ENCODE measurements at places on chromosomes 7 and 10. TPM values are rescaled to one million over a fixed set of nuclear protein-coding genes. Genes with fewer than 3 reads are reported as not detected.

DNA sequence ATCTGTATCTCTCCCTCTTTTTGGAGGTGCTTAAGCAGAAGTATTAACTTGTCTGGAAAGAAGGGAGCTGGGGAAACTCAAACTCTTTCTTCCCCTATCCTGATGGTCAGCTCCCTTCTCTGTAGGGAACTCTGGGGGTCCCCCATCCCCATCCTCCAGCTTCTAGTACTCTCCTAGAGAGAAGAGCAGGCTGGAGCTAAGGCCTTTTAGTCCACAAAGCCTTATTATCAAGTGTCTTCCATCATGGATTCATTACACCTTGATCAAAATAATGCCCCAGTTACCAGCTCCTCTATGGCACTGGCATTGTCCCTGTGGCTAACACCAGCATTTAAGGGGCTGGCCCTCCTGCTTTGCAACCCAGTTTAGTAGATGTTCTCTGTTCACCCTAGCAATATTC, 35.7 kb downstream of the CADPS2 start:
- no peak for DNase-seq

DNA sequence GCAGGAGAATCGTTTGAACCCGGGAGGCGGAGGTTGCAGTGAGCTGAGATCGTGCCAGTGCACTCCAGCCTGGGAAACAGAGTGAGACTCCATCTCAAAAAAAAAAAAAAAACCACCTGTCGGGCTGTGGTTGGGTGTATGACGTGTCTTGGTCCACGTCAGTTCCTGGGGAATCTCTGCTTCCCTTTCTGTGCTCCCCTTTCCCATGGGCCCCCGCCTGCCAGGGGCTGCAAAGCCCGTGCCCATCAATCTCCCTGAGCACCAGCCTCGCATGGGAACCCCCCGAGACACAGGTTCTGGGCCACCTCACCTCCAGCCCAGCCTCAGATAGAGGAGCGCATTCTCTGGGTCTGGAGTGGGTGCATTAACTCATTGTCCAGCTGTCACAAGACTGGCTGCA, 2.3 kb upstream of the SH2B2 start:
- DNase-seq: peak; percentile 18

The CALD1 gene
- total RNA-seq: 1.4 TPM

- DNase-seq: no peak
These were observed 458.5 kb downstream of the KCNMA1 start for GRCh38 chr10:77179015-77179695.

- no peak for DNase-seq
These were observed 33.8 kb upstream of the COMTD1 start for GRCh38 chr10:75269605-75270004.

DNA sequence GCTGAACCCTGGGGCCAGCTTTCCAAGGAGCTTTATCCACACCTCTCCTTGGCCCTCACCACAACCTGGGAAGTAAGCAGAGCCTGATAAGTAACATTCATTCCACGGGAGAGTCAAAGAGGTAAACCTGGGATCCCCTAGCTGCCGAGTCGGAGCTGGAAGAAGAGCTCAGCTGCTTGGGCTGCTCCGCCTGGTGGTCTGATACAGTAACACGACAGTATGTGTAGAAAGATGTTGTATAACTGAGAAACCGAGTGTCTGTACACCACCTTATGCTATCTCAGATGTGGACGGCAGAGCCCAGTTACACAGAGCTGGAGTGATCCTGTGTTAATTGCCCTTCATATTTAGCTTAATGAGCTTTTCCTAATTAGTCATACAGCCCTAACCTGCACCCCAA, 151.3 kb upstream of the KMT2E start:
- no peak for DNase-seq

The WNT8B gene
- not detected for total RNA-seq

The SPDYE6 gene
- not detected for total RNA-seq

GRCh38 chr7:22447008-22447407, 53.0 kb downstream of the STEAP1B start:
- DNase-seq: no peak

The ASCC1 gene
- total RNA-seq: 33.8 TPM

- DNase-seq: no peak
These were observed 449.1 kb downstream of the SUGCT start for GRCh38 chr7:40583667-40584444.

DNA sequence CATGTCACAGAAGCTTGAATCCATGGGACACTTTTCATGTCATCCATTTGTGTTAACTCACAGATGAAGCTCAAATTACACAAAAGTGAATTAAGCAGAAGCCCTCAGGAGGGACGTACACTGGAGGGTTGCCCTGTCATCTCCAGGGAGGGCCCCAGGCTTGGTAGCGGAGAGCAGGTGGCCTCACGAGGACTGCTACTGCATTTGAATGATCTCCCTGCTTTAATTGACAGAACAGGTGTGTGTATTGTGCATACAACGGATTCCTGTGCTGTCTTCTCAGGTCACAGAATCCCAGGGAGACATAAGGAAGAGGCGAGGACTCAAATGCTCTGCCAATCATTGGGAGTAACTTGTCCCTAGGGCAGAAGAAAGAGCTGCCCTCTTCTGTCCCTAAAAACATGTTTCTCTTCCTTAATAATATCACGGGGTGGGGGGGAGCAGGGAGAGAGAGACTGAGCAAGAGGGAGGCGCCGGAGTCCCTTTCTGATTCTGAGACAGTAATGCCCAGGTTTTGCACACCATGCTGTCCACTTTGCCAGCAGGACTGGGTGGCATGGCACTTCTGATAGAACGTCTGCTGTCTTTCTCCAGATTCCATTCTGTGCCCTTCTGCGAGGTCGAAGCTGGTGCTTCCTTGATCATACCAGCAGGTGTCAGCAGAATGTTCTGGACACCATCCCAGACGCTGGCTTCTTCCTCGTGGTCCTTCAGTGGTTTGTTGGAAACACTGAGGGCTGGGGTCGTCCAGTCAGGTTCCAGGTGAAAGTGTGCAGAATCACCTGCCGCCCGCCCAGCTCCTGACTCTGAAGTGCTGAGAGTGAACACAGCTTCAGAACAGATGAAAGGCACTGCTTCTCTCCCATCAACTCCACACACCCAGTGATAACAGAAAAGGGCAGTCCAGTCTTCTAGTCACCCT, 26.2 kb upstream of the RASGEF1A start:
- peak; percentile 44 for DNase-seq

DNA sequence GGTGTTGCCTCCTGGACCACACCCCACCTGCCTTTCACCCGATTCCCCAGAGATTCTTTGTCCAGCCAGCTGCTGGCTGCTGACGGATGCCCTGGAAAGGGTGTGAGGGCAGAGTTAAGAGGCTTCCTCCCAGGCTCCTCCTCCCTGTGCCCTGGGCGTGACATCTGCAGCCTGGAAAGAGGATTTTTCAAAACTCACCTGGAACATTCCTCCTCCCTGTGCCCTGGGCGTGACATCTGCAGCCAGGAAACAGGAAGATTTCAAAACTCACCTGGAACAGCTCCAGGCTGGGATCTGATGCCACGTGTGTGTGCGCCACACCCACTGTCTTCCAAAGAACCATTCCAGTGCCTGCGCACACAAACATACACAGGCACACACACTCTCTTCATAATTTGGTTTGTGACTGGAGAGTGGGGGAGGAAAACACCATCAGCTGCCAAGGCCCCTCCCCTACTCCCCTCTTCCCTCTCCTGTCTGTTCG, 5.2 kb downstream of the MARVELD1 start:
- DNase-seq: no peak

DNA sequence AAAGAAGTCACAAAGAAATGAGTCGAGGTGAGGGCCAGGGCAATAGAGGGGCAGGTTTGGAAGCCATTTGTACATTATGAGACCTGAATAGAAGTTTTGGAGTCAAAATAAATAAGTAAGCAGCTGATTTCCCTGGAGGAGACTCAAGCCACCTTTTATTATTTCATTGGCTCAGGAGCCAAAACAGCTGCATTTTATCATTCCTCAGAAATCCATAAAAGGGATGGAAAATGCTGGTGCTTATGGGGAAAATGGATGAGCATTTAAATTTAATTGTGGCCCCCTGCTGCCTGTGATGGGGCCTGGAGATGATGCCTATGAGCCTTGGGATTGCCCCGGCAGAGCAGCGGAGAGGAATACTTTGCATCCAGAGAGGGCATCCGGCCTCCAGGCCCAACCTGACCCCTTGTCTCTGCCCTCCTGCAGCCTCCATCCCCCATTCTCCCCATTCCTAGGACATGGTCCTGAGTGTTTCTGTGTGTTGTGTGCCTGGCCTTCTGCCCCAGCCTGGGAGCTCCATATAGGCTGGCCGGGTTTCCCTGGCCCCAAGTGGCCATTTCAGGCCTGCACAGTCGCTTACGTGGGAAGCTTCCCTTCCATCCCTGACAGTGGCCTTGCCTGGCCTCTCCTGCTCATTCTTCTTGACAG, 296.8 kb upstream of the ZMIZ1 start:
- DNase-seq: no peak

The ANKRD1 gene
- not detected for total RNA-seq

DNA sequence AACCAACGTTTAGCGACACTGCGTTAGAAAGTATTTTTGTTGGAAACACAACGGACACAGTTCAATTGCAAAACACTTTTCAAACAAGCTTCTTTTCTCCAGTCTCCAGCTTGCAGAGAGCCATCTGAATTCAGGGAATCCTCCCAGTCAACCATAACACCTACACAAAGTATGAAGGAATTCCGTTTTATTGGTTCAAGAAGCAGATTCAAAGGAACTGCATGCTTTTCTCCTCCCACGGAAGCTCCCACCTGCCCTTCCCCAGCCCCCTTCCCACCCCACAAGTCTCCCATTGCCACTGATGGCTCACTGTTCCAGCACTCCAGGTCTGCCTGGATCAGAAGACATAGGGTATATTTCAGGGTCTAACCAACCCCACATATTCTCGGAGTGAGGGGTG, 190.6 kb upstream of the TCF7L2 start:
- DNase-seq: no peak

The EBLN1 gene
- not detected for total RNA-seq

GRCh38 chr7:69883399-69883891, 285.2 kb downstream of the AUTS2 start:
- DNase-seq: no peak

The FANK1 gene
- 0.37 TPM for total RNA-seq

DNA sequence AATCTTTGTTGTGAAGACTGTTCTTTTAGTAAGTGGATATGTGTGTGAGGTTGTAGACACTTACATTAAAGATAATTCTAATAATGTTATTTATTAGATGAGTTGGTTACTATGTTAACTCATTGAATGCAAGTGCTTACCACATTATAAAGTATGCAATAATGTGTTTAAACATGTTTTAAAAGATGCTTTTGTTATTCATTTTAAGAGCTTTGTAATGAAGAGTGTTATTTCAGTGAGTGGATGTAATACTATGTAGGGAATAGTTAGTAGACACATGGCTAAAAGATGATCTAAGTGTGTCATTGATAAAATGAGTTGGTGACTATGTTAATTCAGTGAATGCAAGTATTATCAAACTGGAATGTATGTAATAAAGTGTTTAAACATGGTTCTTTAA, 70.0 kb upstream of the VOPP1 start:
- no peak for DNase-seq

DNA sequence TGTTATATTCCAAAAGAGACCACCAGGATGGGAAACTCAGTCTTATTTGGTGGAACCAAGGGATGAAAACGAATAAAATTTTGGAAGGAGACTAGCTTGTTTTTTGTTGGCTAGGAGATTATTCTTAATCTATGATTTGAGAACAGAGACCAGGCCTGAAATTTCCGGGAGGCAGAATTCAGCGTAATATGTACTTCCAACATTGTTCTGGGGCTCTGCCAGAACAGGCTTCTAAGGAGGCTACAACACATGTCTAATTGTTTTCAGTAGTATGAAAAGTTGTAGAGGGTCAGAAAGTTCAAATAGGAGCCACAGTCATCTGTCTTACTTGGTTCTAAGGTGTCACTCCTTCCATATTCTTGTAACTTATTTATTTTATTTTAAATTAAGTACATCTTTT, 1.7 kb downstream of the DDX21 start:
- no peak for DNase-seq

The ACTR1A gene
- total RNA-seq: 67.1 TPM

GRCh38 chr10:80488539-80489066, 34.5 kb downstream of the TSPAN14 start:
- DNase-seq: no peak

DNA sequence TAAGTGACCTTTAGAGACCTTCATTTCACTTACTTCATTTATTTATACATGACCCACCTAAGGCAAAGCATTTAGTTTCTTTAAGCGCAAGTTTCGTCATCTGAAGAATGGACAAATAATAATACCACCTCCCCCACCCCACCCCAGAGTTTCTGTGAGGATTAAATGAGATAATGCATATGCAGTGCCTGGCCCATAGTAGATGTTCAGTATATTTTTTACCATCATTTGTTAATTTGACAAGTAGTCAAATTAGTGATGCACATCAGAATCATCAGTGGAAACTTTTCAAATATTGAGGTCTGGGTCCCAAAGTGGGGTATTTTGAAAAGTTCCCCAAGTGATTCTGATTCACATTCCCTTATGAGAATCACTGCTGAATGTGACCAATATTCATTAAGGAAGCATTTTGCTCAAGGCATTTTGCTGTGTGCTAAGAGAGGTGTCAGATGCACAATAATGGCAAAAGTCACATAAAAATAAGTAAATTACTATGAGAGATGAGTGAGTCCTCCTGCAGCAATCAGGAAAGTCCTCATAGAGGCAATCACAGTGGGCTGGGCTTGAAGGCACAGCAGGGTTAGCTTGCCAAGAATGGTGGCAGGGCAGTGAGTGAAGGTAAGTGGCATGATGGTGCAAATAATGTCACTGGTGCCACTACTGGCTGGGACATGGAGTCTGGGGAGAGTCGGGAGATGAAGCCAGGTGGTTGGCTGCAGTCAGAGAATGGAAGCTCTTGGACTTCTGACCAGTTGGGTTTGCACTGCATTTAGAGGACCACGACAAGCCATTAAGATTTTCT, 244.1 kb downstream of the PTEN start:
- DNase-seq: no peak

GRCh38 chr10:123879606-123880257, 11.9 kb downstream of the CPXM2 start:
- DNase-seq: no peak

The SUN3 gene
- total RNA-seq: not detected
